Cerebellar nuclear complex (tissue), 1 donor: ENCODE measurements at places on chromosomes 3 and 15.

GRCh38 chr3:111278959-111279358 lies 207.3 kb downstream of the NECTIN3 start:
- no peak for DNase-seq

DNA sequence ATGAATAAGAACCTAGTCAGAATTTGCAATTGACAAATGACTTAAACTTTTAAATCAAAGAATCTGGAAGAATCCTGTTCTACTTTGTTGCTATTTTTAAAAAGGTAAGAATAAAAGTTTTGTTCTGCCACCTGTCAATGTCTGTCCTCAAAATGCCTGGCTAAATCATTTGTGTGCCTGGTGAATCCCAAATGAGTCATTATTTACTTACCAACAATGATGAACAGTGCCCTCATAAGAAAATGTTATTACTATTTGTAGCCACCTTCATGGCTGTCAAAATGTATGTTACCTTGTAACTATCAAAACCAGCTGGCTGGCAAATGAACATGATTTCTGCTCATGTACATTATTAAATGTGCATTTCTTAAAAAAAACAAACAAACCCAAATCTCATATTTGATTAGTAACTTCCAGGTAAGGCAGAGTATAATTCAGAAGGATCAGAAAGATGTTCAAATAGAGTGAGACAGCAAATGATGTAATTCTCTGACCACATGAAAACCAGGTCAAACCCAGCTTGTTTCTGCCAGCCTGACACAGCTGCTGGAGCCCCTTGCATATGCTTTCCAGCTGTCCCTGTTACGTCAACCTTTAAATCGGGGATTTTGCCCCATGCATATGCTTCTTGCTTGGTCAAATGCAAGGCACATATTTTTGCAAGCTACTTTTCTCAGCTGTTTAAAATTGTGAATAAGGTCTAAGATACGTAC lies 137.9 kb downstream of the SSR3 start:
- no peak for DNase-seq

DNA sequence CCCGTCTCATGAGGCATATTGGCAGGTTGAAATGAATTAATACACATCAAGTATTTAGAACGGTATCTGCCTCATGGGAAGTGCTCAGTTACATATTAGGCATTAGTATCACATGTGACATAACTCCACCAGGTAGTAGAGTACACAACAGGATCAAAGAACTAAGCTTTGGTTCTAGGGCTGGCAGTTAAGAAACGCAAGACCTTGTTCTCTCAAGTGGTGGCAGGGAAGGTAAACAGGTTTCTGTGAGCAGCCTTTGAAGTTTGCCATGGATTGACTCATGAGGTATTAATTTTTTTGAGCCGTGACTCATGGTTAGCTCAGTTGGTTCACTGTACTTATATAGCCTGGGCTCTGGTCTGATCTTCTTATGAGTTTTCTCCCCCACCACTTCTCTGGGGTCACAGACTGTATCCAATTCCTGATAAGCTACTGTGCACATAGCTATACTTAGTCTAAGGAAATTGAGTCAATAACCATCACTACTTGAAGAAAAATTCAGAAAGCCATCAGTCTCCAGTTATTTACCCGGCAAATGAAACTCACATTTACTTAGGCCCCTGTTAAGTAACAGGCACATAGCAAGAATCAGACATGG lies 155.6 kb upstream of the STT3B start:
- DNase-seq, result no peak

GRCh38 chr15:96359616-96360521 lies 29.4 kb downstream of the NR2F2 start:
- DNase-seq, result no peak

- DNase-seq, result no peak
Measured at GRCh38 chr3:166110102-166110501, 272.9 kb upstream of the BCHE start.

DNA sequence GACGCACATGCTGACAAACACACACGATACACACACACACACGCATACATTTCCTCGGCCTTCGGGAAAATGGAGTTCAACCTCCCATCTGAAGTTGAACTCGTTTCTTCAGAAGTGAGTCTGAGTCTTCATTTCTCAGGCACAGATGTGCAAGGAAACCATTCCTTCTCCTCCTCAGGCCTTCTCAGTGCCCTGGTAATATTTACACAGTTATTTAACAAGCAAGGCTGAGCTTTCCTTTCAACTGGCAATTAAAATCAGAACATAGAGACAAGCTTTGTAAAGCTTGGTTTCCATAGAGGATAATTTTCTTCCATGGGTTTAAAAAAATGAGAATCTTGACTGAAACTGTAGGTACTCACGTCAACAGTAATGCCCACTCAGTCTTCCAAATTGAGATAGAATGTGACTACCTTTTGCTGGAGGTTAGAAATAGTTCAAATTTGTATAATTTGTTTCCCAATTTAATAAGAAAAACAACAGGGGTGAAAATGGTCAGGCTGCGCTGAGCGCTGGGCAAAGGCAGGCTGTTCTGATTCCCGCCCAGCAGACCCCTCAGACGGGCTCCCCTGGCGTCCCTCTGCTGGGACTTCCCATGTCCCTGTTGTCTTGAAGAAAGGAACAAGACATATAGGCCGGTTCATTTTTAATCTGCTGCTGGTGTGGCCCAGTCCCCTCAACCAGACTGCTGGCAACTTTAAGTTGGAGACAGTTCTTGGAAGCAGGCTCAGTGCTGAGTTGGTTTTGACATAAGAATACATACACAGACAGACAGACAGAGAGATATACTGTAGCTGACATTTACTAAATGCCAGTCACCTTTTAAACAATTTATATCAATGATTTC lies 174.3 kb downstream of the XXYLT1 start:
- DNase-seq, result no peak

GRCh38 chr15:58141894-58142293 lies 3.7 kb downstream of the AQP9 start:
- DNase-seq, result no peak

DNA sequence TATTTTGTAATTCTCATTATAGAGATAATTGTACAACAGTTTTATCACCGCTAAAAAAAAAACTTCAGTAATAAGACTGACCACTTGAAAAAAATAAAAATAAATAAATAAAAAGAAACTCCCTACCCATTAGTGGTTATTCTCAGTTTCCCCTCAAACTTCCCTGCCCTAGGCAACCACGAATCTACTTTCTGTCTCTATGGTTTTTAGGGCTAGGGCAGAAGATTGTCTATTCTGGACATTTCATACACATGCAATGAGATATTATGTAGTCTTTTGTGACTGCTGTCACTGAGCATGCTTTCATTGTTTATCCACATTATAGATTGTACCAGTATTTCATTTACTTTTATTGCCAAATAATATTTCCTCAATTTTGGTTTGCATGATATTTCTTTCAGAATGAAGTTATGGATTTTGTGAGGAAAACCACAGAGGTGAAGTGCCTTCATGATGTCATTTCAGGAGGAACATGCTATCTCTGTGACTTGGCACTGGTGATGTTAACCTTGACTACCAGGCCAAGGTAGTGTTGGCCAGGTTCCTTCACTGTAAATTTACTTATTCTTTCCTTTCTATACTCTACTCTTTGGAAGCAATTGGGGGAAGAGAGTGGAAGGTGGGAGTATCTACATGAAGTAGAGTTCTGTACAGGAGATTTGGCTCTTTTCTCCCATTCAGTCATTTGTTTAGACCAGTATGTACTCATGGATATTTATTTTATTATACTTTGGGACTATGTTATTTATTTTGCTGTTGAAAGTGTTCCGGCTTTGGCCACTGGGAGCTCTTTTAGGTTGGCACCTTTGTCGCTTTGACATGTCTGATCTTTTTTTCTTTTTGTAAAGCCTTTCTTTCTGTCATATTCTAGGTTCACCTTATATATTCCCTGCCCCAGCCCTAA lies 86.3 kb downstream of the GMPS start:
- no peak for DNase-seq
